ENCODE measurements at places on chromosomes 2 and 18.
A peak's percentile ranks its signal among the peaks of the same experiment; 100 is the strongest.

GRCh38 chr2:95272299-95272751 lies 1.9 kb upstream of the PROM2 start:
- no peak for DNase-seq

- DNase-seq: peak; percentile 10
Measured at GRCh38 chr18:49135877-49136276, 185.1 kb upstream of the SMAD7 start.

GRCh38 chr2:241802421-241803318 lies 6.3 kb upstream of the NEU4 start:
- DNase-seq: no peak

DNA sequence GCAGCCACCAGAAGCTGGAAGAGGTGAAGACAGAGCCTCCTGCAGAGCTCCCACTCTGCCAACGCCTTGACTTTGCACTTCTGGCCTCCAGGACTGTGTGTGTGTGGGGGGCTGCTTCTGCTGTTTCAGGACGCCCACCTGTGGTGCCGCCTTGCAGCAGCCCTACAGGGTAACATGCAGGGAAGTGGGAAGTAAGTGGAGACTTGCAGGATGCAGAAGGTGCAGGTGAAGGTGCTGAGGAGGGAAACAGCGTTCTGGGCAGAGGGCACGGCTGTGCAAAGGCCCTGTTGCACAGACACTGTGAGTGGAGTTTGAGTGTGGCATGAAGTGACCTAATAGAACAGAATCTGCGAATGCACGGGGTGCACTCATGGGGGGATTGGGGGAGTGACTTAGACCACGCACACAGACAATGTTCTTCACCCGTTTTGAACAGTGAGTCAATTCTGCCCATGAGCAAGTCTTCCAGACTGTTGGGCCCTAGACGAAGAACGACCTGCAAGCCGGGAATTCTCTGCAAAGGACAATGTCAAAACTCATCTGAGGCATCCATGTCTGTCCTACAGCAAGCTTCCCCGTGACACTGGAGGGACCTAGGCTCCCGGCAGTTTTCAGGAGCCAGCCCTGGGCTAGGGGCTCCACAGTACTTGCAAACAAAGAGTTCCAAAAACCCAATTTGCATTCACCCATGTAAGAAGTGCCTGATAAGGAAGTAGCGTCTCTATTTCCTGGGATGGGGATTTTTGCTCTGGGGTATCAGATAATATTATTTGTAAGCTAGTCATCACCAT lies 19.0 kb downstream of the MBP start:
- DNase-seq: no peak

GRCh38 chr2:5911718-5912117 lies 219.5 kb downstream of the SOX11 start:
- DNase-seq: no peak

- no peak for DNase-seq
Measured at GRCh38 chr2:129907256-129907998, 72.0 kb upstream of the RAB6C start.

GRCh38 chr2:33785201-33786106 lies 186.4 kb upstream of the FAM98A start:
- DNase-seq: no peak

DNA sequence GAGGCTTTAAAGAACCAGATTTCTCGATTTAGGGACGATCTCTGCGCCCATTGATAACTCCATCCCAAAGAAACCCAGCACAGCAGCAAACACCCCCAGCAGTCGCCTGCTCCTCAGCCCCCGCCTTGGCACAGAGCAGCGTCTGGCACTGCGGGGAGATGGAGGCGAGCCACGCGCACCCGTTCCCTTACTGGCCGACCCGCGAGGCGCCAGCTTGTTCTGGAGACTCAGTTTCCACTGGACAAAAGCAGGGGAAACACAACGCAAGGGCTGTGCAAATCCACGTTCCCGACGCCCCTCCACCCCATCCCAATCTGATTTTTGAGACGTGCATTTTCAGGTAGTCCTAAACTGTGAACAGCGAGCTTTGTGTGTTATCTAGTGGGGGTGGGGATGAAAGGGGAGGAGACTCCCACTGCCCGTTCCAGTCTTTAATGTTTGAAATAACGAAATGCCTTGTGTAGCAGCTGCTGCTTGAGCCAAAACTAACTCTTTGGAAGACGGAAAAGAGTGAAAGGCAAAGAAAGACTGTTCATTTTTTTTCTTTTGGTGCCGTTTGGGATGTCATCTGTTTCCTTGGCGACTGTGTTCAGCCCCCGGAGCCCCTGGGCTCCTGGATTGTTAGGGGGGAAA lies 143.2 kb downstream of the MEIS1 start:
- no peak for DNase-seq

DNA sequence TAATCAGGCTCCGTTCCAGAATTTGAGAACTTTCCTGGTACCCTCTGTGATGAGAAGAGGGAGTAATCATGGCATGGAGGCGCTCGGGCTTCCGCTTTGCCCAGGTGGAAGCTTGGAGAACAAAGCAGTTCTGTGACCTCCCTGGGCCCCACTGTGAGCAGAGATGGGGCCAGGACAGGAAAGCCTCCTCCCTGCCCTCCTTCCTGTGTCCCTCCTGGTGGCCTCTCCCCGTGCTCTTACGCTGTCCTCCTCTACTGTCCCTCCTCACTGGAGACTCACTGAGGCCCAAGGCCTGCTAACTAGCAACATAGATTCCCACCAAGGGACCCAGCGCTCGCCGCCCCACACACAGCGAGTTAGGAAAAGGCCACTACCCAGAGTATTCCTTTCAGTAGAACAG lies 119.8 kb downstream of the MAPK4 start:
- DNase-seq: no peak

- no peak for DNase-seq
Measured at GRCh38 chr18:66393463-66393862, 210.4 kb downstream of the CDH19 start.

DNA sequence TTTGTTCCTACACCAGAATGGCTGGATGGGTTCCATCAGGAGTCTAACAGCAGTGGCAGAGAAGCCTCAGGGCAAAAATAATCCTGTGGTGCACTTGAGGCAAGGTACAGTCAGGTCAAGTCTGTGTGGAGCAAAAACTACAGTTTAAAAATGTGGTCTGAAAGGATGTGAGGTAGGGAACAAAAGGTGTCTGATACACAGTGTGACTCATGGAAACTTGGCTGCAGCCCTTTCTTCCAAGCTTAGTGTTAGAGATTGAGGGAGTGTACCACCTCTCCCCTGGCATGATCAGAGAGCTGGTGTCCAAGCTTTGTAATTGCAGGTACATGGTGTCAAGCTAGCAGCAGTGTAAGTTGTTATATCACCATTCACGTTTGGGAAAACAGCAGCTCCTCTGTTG lies 8.9 kb downstream of the ANKAR start:
- no peak for DNase-seq

DNA sequence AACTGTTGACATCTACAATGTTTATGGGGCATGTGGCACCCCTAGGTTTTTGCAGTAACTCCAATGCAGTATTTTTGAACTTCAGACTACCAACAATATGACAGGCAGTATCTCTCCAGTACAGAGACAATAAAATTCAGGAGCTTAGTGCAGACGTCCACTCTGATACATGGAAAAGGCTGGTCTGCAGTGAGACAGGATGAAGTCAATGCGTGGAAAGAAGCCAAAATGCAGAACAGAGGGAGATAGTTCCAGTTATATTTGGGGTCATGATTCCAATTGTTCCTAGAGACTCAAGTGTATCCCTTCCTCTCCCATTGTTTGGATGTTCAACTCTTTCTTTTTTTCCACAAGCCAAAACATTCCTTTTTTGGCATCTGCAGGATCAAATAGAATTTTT lies 18.7 kb upstream of the SMAD2 start:
- DNase-seq: no peak
